ENCODE measurements at places on chromosomes 6 and 20.

DNA sequence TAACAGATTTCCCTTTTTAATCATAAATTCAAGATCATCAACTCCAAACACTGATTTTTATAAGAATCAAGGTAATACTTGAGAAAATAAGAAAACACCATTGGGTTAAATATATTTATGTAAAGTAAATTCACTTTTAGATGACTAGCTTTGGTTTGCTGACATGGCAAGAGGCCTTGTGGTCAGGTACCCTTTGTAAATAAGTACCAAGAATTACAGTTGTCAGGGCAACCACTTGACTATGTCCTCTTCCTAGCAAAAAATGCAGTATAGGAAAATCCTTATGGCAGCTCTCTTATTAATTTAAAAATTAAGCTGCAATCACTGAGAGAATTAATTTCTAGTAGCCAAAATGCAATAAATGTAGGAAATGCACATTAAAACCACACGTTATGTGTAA, 153.8 kb downstream of the INSM1 start:
- DNase-seq: no peak

GRCh38 chr6:118353564-118353963, 194.5 kb upstream of the PLN start:
- DNase-seq: no peak

- DNase-seq: no peak
These were observed 36.2 kb upstream of the OGFRL1 start for GRCh38 chr6:71252410-71252809.

GRCh38 chr6:149364557-149364956, 35.5 kb upstream of the SUMO4 start:
- DNase-seq: no peak

DNA sequence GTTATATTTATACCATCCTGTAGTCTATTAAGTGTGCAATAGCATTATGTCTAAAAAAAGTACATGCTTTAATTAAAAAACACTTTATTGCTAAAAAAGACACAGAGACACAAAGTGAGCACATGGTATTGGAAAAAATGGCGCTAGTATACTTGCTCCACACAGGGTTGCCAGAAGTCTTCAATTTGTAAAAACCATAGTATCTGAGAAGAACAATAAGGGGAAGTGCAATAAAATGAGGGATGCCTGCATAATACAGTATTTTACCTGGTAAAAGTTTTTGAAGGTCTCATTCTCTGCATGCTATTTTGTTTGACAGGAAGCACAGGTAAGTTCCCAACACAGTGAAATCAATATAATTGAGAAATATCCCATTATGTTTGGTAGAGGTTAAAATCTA, 1.6 kb downstream of the NOX3 start:
- no peak for DNase-seq

GRCh38 chr6:42306439-42307140, 88.9 kb upstream of the MRPS10 start:
- no peak for DNase-seq

GRCh38 chr20:51627586-51627985, 85.1 kb upstream of the NFATC2 start:
- no peak for DNase-seq

GRCh38 chr6:165181951-165182414, 127.4 kb downstream of the C6orf118 start:
- DNase-seq: no peak

DNA sequence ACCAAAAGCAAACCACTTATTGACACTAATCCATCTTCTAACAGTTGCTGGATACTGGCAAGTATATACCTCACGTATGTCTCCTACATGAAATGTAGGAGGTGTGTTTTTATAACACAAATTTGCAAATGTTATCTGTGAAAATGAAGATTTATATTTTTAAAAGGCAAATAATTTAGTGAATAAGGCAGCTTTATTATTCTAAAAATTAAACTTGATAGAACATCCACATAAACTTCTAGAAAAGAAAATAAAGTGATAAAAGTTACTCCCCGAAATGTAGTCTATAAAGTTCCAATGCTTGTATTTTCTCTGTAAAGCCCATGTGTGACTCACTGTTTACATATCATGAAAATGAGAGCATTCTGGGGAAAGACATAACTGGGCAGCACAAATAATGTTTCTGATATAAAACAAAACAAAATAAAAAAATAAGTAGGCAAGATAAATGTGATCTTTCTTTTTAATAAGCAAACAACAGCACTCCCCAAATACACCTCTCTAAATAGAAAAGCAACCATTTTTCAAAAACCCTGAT, 84.4 kb downstream of the MAP7 start:
- DNase-seq: no peak

GRCh38 chr6:89063881-89064280, 16.7 kb upstream of the PNRC1 start:
- DNase-seq: no peak

DNA sequence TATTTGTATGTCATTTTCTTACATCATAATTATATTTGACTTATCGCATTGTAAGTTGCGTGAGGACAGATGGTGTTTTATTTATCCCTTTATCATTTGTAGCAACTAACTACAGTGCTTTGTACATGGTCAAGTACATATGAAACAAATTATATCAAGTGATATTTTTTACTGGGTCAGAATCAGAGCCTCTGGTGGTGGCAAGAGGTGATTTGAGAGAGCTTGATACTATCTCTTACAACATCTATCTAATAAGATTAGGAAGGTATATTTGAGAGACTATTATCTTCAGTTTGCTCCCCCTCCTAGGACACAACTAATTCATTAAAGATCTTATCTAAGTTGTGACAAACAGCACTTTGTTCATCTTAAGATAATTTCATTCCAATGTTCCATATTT, 47.7 kb downstream of the BCKDHB start:
- DNase-seq: no peak
